ENCODE measurements at places on chromosomes 11 and 22.

GRCh38 chr22:50440544-50441249 lies 34.1 kb downstream of the SBF1 start:
- DNase-seq: no peak

DNA sequence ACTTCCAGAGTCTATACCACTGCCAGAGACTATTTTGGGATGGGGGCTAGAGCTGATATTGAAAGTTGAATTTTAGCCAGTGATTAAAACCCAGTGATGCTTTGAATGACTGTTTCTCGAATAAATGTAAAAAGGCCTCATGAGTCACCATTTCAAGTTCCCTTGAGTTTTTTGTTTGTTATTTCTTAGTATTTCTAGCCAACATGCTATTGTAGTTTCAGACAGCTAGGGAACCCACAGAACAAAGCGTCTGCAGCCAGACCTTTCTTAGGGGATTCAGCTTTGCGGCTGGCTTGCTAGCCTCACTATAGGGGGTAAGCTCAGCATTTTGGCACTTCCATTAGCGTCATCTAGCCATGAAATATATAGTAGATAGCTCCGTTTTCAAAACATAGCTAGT lies 66.5 kb downstream of the DBX1 start:
- DNase-seq: no peak

DNA sequence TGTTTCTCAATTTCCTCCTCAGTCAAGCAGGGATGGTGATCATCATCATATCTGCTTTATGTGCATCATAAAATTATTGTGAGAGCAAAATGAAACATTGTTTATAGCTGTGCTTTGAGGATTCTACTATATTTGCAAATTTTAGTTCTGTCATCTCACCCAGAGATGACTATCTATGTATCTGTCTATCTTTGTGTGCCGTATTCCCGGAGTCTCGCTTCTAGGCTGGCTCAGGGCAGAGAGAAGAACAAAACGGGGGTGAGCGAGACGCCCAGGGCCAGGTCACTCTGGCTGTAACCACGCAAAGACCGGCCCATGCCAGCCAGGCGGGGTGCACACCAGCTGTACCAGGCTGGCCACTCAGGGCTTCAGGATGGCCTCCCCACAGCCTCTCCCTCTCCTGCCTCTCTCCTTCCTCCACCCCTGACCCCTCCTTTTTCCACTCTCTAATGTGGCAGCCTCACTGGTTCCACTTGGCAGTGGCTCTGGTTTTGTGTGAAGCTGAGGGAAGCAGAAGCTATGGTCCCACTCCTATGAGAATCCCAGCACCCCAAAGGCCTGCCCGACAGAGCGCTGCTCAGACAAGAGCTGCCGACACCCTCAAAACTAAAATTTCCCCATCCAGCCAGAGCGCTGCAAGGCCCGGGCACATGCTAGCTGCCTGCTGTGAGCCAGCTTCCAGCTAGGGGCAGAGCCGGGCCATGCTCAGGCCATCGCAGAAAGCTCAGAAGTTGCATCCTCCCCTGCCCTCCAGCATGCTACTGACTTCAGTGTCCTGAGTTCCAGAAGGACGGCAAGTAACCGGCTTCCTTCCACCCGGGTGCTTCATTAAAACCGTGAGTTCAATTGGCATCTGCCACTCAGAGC lies 139.5 kb upstream of the TBCEL start:
- no peak for DNase-seq

DNA sequence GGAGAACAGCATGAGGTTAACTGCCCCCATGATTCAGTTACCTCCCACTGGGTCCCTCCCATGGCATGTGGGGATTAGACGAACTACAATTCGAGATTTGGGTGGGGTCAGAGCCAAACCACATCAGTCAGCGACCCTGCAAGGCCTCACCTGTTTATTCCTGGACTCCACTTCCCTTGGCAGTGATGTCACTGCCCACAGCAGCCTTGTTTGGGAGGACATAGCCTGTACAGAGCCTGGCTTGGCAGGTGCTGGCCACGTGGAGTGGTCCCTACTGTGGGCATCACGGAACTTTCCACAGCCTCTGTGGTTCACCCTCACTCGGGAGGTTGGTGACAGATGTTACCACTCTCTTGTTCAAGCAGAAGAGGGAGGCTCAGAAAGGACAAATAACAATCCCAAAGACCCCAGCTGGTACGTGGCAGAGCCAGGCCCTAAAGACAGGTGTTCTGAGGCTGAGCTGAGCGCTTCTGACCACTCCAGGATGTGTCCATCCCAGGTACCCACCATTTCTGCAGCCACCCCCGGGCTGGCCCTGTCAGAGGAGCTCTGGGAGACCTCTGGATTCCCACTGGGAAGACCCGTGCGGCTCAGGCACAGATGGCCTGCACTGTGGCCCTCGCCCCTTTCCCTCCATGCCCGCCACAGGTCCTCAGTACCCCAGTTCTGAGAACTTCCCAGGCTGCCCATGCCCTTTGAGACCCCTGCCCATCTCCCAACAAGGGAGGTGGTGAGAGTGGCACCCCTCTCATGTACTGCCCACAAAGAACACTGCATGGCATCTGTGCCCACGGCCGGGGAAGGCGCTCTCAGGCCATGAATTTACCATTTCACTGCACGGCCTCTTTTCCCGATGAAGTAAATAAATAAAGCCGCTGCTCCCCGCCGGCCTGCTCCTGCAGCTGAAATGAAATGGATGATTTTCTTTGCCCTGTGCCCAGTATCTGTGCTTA lies 605.8 kb downstream of the TBC1D22A start:
- no peak for DNase-seq

DNA sequence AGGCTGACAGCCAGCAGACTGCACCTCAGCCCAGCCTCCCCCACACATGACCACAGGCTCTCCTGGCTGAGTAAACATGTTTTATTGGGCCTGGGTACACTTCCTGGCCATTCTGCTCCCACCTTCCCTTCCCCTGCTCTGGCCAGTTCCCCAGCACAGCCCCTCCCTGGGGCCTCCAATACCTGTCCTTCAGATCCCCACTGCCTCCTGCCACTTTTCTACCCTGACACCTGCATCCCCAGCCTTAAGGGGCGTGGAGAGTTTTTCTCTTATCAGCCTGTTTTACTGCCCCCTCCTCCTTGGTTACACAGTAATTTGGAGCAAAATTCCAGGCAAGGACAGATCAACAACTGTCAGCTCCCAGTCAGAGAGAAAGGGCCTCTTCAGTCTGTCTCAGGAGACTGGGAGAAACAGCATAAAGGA lies at the start of gene ISX:
Gene ISX (plus strand): TSS at position 363 of the 423 bp plus-strand sequence. CDS start 930 bp downstream, outside the sequence.
- DNase-seq: no peak

GRCh38 chr11:40010011-40010410 lies 1449.4 kb downstream of the LRRC4C start:
- DNase-seq: no peak

GRCh38 chr11:19474954-19475721 lies 234.4 kb upstream of the E2F8 start:
- no peak for DNase-seq

DNA sequence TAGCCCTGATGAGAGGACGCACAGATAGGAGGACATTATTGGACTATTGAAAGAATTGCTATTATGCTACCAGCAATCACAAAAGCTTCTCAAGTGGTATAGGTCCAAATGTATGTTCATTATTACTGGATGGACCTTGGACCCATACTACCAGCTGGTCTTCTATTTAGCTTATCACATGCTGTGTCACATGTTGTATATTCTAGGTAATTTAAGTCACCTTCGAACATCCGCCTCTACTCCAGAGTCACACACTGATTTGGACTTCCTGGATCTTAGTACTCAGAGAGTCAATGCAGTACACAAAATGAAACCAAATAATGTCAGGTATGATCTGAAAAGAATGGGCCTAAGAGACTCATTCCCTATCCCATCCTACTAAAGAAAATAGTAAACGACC lies 534.0 kb upstream of the API5 start:
- no peak for DNase-seq

GRCh38 chr22:40314041-40314440 lies 32.3 kb upstream of the ADSL start:
- DNase-seq: no peak

DNA sequence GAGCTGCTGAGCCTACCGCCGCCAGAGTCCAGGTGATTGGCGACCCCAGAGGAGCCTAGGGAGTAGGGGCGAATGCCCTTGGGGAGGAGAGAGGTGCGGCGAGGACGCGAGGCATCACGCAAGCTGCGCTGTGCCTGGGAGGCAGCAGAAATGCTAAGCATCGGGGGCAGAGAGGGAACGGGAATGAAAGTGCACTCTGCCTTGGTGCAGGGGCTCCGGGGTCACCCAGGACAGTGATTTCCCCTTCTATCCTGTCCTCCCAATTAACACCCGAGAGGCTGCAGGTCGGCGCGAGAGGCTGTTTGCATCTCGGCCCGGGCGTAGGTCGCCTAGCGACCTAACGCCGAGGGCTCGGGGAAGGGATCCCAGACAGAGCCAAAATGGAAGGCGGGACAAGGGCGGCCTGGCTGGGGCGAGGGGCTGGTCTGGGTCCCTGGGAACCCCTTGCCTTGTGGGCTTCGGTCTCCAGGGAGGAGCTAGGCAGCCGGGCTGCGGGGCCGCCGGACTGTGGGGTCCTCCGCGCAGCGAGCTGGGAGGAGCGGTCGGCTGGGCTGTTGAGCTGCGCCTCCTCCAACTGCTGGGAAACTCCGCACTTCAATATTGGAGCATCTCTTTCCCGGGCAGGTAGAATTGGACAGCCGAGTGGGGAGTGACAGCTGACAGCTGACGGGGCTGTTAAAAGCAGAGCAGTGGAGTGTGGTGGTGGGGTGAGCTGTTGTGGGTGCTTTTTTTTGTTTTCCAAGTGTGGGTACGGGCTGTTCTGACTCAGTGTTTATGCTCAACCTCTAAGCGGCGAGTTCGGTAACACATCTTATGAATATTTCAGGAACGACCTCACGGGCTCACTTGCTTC lies 657 bp downstream of the ELMOD1 start:
- DNase-seq: no peak

DNA sequence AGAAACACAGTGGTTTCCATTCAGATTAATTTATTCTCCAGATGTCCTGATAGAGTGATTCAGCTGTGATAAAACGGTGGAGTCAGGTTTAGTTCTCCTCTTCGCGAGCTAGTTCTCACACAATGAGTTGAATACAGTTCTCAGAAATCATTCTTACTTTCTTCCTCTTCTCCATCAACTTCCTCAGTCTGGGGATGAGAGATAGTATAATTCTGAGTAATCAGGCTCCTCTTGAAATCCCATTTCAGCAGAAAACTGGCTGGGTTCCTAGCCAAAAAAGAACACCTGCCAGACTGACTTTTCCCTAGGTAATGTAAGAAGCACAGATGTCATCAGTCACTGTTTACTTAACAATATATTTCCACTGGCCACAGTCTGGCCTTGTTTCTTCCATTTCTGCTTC lies 76.7 kb downstream of the SVIP start:
- no peak for DNase-seq

- no peak for DNase-seq
These were observed at the start of gene SLC22A24 for GRCh38 chr11:63144121-63144520. Gene SLC22A24, minus strand, starts transcription at chr11:63144221. Its CDS starts 442 bp downstream, at chr11:63143779.

GRCh38 chr22:49670456-49671330 lies 157.0 kb downstream of the BRD1 start:
- peak; percentile 22 for DNase-seq

DNA sequence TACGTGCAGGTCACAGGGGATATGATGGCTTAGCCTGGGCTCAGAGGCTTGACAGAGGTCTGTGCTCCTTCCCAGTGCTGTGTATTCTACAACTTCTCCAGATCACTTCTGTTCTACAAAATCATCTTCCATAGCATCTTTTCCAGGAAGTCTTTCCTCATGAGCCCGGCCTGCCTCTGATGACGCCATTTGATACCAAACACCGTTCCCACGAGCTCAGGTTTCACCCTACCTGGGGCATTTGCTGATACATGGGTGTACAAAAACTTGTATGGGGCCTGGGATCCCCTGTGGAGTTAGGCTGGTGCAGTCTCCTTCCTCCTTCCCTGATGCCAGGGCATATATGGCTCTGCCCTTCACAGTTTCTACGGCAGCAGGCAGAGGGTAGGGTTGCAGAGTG lies 78.7 kb downstream of the NECTIN1 start:
- no peak for DNase-seq

DNA sequence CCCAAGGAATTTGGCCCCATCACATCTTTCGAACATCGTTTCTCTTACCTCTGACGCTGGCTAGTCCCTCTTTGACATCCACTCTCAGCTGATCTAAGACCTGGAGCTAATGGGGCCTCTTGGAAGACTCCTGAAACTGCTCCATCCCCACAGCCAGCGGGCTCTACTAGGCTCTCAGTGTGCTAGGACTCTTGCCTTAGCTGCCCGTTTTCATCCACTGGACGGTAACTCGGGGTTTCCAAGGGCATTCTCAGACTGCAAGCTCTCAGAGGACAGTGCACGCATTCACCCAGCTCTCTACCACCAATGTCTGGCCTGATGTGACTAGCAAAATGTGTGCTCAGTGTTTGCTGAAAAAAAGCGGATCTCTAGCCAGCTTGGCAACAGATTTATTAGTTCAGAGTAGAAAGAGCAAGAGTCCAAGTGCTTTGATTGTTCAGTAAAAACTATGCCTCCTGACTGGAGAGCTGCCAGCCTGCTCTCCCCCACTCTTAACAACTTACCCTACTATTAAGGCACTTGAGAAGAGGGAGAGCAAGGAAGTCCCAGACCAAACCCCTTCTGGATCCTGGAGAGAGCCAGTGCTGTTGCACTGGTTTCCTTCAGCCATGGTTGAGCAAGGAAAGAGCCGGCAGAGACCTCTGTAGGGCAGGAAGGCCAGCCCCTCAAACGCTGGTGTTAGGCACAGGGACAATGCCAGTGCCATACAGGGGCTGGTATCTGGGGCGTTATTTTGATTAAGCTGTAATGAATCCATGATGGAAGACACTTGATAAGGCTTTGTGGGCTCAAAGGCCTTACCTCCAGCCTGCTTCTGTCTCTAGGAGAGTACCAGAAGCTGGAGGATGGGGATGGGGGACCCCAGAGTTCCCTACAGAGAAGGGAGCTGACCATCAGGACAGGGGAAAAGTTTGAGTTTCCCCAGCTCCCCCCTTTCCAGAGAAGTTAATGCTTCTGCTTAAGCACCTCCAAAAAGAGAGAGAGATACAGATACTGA lies 9.2 kb downstream of the RELA start:
- DNase-seq: no peak

- peak; percentile 37 for DNase-seq
These were observed 86.4 kb downstream of the GRK3 start for GRCh38 chr22:25650833-25651232.

- DNase-seq: no peak
These were observed 8.1 kb downstream of the MACROD1 start for GRCh38 chr11:64157631-64158394.

- no peak for DNase-seq
These were observed 41.1 kb upstream of the TPBGL start for GRCh38 chr11:75199412-75199955.

GRCh38 chr11:121426476-121427399 lies 25.4 kb upstream of the SORL1 start:
- peak; percentile 60 for DNase-seq

GRCh38 chr11:17206463-17206862 lies 1.3 kb downstream of the PIK3C2A start:
- DNase-seq: no peak

Data from naive B cell (primary cell).